ENCODE measurements at places on chromosomes 3 and 15. TPM values are rescaled to one million over a fixed set of nuclear protein-coding genes. Genes with fewer than 3 reads are reported as not detected.

Gene ATP13A4
- 4.0 TPM for total RNA-seq

Gene FMN1
- 0.08 TPM for total RNA-seq

Gene MRPL47
- total RNA-seq, result 30.4 TPM

Gene ABHD14A
- 11.3 TPM for total RNA-seq

Gene SAMMSON
- not detected for total RNA-seq

Gene FBXL22
- total RNA-seq, result 0.50 TPM

Gene ADGRG7
- not detected for total RNA-seq

- no peak for DNase-seq
Measured at GRCh38 chr15:85457392-85457968, 77.1 kb downstream of the AKAP13 start.

DNA sequence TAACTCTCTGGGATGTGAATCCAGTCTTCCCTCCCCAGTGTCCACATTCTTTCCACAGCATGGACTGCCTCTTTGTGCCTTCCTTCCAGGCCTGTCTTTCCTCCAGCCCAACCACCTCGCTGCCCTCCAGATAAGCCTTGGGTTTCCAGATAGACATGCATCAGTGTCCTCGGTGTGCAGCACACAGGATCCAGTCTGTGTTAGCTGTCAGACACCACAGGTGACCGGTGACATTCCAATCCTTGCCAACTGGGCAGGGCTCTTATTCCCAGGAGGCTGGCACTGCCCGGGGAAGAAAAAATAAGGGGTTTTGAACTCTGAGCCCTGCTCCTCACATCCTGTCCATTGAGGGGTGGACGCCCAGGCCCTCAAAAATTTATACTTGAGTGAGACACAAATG is 6.0 kb upstream of the SLC6A1 start:
- no peak for DNase-seq

- no peak for DNase-seq
Measured at GRCh38 chr3:141346418-141346817, 21.9 kb upstream of the ZBTB38 start.

GRCh38 chr3:55771503-55771902 is 284.4 kb upstream of the WNT5A start:
- no peak for DNase-seq

DNA sequence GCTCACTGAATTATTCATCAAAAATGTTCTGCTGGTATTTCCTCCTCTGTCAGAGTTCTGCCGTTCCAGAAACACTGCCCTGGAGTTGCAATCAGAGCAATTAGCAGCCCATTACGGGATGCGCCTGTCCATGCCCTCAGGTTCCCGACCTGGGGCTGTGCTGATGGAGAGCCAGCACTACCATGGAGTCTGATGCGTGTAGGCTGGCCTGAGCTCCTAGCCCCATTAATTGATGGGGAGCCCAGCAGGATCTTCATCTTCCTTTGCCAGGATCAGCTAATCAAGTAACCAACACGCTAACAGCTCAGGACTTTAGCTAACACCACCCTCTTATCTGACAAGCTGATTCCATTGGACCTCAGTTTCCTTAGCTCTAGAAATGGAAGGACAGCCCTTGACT is 164.2 kb downstream of the ABHD5 start:
- no peak for DNase-seq

DNA sequence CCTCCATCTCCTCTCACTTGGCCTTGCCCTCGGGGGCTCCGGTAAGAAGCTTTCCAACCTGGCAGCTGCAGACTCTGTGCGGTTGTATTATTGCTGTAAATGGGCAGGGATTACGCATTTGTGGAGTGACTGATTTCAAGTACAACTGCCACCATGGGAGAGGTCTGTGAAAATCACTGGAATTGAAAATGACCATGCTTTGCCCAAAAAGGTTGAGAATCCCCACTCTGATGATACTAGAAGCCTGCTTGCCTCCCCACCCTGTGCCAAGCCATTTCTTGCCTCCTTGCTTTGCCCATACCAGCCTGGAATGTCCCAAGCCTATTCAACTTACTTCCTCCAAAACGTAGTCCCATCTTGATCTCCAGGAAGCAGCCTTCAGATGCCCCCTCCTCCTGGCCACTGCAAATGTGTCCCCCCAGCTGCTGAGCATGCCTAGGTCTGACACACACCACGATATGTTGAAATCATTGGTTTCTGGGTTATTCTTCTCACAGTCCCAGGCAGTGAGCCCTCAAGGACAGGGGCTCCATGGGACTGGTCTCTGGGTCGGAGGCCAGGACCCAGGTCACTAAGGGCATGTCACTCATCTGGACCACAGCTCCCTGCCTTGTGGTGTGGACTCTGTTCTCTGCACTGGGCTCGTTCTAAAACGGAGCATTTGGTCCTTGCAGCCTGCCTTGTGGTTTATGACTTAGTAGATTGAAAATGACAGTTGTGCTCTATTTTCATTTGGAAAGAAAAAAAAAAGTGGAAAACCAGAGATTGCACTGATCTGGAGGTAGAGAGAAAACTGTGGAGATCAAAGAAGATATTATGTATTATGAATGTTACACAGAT is 42.9 kb downstream of the SMAD3 start:
- DNase-seq, result no peak

DNA sequence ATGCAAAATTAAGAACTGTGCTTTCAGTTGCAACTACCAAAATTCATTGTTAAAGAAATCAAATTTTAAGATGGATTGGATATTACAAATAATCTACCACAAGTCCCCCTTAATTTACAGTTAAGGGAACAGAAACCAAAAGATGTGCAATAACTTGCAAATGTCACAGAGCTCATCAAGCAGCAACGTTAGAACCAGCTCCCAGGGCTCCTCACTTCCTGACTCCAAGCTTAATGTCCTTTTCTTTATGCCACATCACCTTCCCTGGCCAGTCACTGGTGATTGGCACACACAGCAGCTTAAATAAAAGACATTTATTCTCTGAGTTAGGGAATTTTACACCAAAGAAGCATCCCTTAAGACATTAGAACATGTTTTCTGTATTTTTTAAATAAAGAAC is 159.7 kb downstream of the RSL24D1 start:
- no peak for DNase-seq

- no peak for DNase-seq
Measured at GRCh38 chr3:113953677-113954076, 5.9 kb downstream of the ZDHHC23 start.

- DNase-seq, result no peak
Measured at GRCh38 chr3:110495201-110495927, 576.3 kb upstream of the NECTIN3 start.

Data from activated naive CD8-positive, alpha-beta T cell treated with anti-CD3 and anti-CD28 coated beads, Interleukin-2, amount 10 ng/mL, durations not matched to agents 7 days and 5 days (primary cell).